ENCODE measurements at places on chromosomes 16 and 17. TPM values are rescaled to one million over a fixed set of nuclear protein-coding genes. Genes with fewer than 3 reads are reported as not detected.

DNA sequence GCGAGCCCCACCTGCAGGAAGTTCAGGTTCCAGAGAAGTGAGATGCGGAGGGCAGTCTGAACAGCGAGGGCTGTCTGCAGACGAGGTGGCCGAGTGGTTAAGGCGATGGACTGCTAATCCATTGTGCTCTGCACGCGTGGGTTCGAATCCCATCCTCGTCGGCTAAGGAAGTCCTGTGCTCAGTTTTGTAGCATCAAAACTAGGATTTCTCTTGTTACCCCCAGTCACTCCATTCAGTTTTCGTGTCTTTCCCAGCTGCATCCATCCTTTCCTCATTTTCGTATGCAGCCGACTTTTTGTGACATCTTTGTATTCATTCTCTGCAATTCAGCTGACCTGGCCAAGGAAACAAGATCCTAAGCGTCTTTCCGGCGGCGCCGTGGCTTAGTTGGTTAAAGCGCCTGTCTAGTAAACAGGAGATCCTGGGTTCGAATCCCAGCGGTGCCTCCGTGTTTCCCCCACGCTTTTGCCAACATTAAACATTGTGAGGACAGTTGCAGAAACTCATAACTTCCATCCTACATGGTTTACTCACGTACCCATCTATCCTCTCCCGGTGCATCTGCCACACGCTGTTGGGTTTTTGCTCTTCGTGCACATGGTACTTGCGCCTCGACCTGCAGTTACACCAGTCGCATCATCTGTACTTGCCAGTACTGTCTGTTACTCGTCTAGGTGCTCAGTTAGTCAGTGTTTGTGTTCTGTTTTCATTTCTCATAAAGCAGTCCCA is 3.0 kb downstream of the BORCS6 start:
- H3K36me3 ChIP-seq = no peaks in the 10 kb centered on the region
- H3K4me1 ChIP-seq = peaks cover 29% of the 10 kb centered on the region
- peak overlapping the region; percentile 88 for H3K27ac ChIP-seq
- H3K4me3 ChIP-seq = peak overlapping the region; percentile 73
- no peaks in the 10 kb centered on the region for H3K27me3 ChIP-seq

DNA sequence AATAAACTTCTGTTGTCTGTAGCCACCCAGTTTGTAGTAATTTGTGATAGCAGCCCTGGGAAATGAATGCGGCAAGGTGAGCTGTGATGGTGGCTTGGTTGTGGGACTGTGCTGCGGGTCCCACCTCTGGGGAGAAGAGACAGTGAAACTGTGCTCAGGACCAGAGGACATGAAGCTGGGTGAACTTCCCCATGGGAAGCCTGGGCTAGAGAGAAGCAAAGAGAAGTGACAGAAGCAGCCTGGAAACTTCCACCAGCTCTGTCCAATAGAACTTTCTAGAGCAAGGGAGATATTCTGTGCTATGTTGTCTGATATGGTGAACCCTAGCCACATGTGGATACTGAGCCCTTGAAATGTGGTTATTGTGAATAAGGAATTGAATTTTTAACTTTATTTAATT is 51.5 kb upstream of the EMP2 start:
- no peak overlapping the region for H3K4me3 ChIP-seq
- H3K4me1 ChIP-seq = no peaks in the 10 kb centered on the region
- H3K36me3 ChIP-seq = no peaks in the 10 kb centered on the region

DNA sequence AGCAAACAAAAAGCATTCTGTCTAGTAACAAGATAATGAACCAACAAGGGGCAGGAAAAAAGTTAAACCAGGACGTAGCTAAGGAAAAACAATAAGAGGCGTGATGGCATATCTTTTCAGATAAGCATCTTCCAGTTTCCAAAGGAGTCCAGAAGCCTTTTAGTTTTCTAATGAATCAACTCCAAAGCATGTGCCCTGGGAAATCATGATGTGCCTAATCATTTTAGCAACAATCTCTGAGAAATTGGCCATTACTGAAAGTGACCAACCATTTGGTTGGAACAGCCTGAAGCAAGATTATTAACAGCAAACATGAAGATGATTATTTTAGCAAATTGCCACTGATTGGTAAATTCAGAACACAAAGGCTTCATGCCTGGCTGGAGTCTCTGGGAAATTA is 440.9 kb upstream of the MAF start:
- no peak overlapping the region for H3K4me3 ChIP-seq
- no peak overlapping the region for H3K27ac ChIP-seq
- no peaks in the 10 kb centered on the region for H3K27me3 ChIP-seq
- H3K4me1 ChIP-seq = no peaks in the 10 kb centered on the region
- H3K36me3 ChIP-seq = no peaks in the 10 kb centered on the region

DNA sequence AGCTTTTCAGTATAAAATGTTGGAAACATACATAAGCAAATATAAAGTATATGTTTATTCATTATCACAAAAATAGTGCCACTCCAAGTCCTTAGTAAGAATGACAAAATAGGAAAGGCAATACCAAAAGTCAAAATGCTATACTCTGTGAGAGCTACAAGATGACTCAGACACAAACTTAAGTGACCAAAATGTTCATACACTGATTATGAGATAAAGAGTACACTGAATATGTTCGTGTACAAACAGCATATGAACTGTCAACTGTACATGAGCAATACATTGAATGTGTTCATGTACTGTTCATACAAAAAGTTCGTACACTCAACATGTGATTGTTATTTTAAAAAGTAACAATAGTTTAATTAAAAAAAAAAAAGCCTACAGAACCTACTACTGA is 103.3 kb downstream of the CA4 start:
- H3K27ac ChIP-seq = no peak overlapping the region
- H3K4me1 ChIP-seq = no peaks in the 10 kb centered on the region
- no peak for DNase-seq
- H3K36me3 ChIP-seq = peaks cover 10% of the 10 kb centered on the region

DNA sequence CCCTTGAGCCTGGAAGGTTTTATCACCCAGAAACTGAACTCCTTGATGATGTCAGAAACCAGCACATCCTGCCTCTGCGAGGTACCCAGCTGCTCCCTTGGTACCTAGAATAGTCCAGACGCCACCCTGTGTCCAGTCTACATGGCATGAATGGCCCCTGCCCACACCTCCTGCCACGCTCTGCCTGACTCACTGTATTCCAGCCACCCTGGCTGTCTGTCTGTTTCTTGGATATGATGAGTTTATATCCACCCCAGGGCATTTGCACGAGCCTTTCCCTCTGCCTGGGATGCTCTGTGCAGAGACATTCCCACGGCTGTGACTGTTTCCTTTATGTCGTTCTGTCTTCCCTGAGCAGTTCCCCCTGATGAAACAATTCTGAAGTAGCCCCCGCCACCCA is 68.7 kb downstream of the CRISPLD2 start:
- no peak overlapping the region for H3K27ac ChIP-seq
- no peak for DNase-seq
- H3K36me3 ChIP-seq = no peaks in the 10 kb centered on the region
- H3K27me3 ChIP-seq = no peaks in the 10 kb centered on the region

GRCh38 chr17:76166906-76167305 is 25.9 kb upstream of the FOXJ1 start:
- no peak overlapping the region for H3K27ac ChIP-seq
- no peaks in the 10 kb centered on the region for H3K4me1 ChIP-seq
- no peaks in the 10 kb centered on the region for H3K27me3 ChIP-seq
- no peak overlapping the region for H3K4me3 ChIP-seq

- no peaks in the 10 kb centered on the region for H3K27me3 ChIP-seq
- no peak for DNase-seq
- H3K27ac ChIP-seq = peak overlapping the region; percentile 55
- peaks cover 19% of the 10 kb centered on the region for H3K36me3 ChIP-seq
These were observed 55.8 kb downstream of the MYH10 start for GRCh38 chr17:8574687-8575086.

DNA sequence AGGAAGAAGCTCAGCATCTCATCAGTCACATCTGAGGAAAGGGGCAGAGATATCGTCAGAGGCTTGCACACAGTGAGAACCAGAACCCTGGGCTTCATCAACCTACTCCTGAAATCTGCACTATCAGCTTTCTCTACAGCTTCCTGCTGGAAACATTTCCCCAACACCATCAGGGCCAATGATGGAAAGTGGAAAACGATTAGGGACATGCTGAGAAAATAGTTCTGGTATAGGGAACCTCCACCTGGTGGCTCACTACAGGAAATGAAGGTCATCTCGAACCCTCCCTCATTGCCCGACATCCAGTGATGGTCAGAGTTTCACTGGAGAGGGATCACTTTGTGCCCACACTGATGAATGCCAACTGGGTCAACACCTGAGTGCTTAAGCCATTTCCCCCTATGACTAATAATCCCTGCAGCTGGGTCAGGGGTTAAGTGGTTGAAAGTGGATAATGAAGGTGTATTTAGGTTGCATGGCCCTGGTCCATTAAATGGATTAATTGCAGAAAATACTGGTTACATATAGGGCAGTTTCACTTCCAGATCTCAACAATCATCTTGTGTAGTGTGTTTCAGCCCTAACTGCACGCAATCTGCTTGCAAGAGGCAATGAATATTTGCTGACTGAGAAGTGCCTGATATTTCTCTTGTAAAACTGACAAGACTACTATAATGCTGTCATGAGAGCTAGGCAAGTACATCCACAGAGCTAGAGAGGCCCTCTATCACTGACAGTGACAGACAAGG is 43.1 kb upstream of the GSG1L start:
- no peak overlapping the region for H3K4me3 ChIP-seq
- DNase-seq = no peak
- no peaks in the 10 kb centered on the region for H3K27me3 ChIP-seq

DNA sequence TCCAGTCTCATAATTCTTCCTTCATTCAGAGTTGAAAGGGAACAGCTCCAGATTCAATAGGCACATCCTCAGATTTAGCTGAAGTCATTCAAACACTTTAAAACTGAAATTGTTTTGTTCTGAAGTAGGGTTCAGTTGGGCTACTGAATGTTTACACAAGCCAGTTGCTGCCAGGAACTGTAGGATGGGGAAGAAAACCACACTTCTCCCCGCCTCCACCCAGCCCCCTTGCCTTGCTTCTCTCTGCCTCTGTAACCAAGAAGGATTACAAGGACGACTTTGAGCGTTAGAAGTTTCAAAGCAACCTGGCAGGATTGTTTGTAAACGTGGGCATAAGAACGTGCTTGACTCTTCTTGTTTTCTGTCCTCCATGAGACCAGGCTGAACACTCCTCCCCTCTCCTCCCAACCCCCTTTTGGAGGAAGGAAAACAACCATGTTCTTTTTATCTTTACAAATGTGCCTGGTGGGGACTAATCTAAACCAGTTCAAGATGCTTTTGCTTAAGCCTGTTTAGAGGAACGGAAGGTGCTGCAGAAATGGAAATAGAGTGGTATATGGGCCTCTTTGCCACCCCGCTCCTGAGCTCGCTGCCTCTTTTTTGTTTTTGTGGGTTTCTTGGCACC is 287.9 kb downstream of the FTO start:
- peaks cover 4% of the 10 kb centered on the region for H3K4me1 ChIP-seq
- H3K36me3 ChIP-seq = no peaks in the 10 kb centered on the region
- H3K27me3 ChIP-seq = no peaks in the 10 kb centered on the region

GRCh38 chr17:33356266-33356665 is 63.2 kb upstream of the ASIC2 start:
- no peaks in the 10 kb centered on the region for H3K4me1 ChIP-seq
- DNase-seq = no peak
- H3K4me3 ChIP-seq = no peak overlapping the region
- no peak overlapping the region for H3K27ac ChIP-seq
- no peaks in the 10 kb centered on the region for H3K27me3 ChIP-seq

DNA sequence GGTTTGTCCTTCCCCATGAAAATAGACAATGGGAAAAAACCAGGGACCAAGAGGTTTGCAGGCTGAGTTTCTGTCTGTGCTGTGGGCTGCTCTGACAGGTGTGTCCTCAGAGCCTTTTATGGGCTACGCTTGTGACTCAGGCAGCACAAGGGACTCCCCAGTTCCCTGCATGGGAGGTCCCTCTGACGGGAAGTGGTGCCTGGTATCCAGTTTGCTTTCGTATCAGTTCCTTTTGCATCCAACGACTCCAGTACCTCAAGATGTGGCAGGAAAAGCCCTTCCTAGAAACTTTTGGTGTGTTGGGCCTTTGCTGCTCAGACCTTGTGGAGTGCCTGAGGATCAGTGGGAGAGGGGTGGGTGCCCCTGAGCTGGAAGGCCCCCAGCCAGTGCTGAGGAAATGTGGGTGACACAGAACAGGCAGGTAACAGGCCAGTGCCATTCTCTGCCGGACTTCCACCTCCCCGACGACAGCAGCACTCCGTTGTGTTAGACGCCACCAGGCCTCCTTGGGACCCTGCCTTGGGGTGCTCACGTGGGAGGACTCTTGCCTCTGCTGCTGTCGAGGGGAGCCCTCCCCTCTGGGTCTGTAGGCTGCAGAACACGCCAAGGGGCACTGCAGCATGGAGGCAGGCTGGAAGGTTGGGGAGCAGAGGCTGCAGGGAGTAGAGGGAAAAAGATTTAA is 38.4 kb upstream of the IRF8 start:
- H3K4me3 ChIP-seq = no peak overlapping the region
- no peak for DNase-seq
- H3K27me3 ChIP-seq = no peaks in the 10 kb centered on the region

DNA sequence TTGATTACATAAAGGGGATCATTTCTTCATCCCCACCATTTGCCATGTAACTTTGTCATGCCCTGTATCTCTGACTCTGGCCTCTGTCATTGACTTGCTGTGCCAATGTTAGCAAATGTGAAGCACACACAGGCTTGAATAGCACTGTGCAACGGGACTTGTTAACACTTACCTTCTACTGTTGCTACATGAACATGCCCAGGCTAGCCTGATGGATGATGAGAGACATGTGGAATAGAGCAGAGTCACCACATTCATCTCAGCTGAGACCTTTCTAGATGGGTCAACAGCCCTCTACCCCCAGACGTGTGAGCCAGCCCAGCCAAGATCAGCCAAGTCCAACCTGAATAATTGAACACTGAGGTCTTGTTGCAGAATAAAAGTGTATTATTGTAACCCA is 162.1 kb upstream of the SALL1 start:
- H3K27me3 ChIP-seq = no peaks in the 10 kb centered on the region
- H3K36me3 ChIP-seq = no peaks in the 10 kb centered on the region
- H3K27ac ChIP-seq = no peak overlapping the region

The ZNF768 gene
- total RNA-seq = 25.0 TPM

The NACA2 gene
- total RNA-seq = not detected

The KRTAP3-2 gene
- total RNA-seq = not detected
